ENCODE measurements at places on chromosomes 11 and 22.

GRCh38 chr22:46408568-46409506 lies 73.3 kb downstream of the TRMU start:
- DNase-seq, result no peak

DNA sequence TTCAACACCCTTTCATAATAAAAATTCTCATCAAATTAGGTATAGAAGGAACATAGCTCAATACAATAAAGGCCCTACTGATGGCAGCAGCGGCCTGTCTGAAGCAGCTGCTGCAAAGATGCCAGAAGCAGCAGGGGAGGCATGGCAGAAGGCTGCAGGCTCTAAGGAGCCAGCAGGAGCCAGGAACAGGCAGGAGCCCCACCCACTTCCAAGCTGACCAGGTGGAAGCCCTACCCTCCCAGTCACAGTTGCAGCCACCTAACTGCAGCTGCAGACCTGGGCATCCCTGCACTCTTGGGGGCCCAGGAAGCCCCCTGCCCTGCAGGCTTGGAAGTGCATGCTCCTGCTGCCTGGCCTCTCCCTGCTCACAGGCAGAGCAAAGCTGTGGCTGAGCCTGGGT lies 18.2 kb upstream of the OR6A2 start:
- DNase-seq, result no peak

DNA sequence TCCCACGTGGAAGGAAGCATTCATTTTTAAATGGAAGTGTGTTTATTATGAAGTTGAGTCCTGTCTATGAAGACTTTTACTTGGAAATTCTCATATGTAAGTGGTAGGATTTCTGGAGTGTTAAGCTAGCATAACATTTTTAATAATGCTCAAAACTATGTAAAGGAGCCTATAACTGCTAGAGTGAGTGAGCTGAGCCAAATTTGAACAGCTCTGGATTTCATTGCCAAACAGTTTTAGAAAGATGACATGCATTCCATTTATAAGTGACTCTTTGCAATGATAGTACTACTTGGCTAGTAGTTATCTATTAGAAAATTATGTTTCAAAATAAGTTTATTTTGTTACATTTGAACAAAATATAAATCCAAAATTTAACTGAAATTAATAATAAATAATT lies 721.2 kb downstream of the LUZP2 start:
- DNase-seq, result no peak

DNA sequence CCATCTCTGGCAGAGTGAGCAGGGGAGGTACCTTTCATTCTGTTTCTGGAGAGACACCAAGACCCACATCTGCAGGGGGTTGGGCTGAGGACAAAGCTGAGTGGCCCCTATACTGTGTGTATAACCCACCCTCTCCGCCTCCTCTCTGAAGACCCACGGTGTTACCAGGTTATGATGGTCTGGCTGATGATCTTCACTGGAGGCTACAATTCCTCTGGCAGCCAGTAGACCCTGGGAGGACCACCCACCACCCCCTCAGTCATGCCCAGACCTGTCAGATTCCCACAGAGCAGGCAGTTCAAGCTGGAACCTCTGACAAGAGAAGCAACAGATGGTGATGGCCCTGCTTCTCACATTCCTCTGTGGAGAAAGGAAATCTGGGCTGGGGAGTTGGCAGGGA lies 11.4 kb upstream of the KCNJ1 start:
- no peak for DNase-seq

GRCh38 chr11:96035740-96036078 lies 111.8 kb upstream of the MTMR2 start:
- no peak for DNase-seq

GRCh38 chr11:75598264-75598663 lies 36.2 kb downstream of the SERPINH1 start:
- DNase-seq, result no peak

DNA sequence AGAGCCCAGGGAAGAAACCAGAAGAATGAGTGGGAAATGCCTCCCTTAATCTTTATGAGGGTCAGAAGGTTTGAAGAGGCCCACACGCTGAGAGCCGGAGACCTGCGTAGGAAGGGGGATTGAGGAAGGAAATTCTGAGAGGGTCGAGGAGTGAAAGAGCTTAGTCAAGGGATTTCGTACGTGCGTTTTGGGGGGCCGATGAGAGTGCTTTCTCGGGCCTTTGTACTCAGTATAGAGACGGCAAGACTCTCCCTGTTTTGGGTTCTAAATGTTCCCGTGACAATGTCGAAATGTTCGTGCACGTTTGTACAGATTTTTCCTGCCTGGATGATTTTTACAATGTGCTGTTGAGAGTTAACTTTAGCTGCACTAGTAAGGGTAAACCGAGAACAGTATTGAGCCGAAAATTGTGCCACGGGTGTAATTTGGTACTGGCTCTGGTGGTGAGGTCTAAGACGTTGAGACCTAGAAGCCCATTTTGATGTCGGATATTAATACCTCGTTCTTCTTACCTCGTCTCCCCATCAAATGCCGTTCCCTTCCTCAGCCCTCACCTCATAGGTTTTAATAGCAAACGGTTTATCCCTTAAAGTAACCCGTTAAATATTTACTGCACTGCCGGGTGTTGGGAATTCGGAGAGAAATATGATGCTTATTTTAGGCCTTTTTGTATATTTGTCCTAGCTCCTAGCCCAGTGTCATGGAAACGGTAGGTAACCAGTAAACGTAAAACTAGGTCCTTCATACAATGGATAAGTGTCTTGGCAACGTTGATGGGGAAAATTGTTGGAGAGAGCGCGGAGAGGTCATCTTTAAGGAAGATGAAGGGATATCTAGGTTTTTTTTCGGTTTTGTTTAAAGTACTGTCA lies 734 bp downstream of the C11orf58 start:
- DNase-seq, result peak; percentile 36

DNA sequence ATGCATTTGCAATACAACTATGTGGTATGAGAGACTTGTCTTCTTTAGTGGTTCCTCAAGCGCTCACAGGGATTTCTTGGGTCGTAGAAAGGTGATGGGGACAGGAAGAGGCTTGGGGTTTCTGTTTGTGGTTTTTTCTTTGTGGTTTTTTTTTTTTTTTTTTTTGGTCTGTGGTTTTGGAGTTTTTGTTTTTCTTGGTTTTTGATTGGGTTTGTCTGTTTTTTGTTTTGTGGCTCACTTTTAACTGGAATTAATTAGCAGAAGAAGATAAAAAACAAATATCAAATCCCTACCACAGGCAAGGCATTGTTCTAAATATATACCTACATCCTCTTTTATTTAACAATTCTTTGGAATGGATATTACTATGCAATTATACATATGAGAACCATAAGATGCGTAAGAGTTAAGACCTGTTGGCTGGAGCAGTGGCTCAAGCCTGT lies 5.5 kb downstream of the TTC28 start:
- DNase-seq, result no peak

GRCh38 chr11:72676861-72677341 lies 2.7 kb upstream of the PDE2A start:
- DNase-seq, result peak; percentile 22

- DNase-seq, result no peak
Measured at GRCh38 chr11:57203359-57203758, 21.6 kb downstream of the LRRC55 start.

DNA sequence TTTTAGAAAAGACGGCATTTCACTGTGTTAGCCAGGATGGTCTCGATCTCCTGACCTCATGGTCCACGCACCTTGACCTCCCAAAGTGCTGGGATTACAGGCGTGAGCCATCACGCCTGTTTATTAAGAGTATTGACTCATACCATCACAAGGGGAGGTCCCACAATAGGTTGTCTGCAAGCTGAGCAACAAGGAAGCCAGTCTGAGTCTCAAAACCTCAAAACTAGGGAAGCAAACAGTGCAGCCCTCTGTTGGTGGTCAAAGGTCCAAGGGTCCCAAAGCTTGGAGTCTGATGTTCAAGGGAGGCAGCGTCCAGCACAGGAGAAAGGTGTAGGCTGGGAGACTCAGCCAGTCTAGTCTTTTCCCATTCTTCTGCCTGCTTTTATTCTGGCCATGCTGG lies 32.8 kb upstream of the LDLRAD3 start:
- no peak for DNase-seq

DNA sequence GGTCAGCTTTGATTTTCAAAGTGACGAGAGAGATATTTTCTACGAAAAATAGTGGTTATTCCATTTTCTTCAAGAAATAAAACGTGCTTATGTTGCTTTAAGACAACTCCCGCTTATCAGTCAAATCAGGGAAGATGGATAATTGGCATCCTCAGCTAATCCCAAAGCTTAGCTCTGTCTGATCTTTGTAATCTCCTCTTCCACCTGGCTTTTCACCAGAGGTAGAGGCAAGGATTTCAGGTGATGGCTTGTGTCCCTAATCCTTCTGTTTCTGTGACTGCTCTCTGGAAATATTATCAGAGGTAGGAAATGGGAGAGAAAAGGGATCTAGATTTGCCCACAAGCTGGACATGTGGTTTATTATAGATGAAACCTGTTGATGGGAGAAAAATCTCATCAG lies 78.9 kb downstream of the DBX1 start:
- no peak for DNase-seq

GRCh38 chr11:6443269-6444003 lies 2.6 kb upstream of the HPX start:
- peak; percentile 36 for DNase-seq

DNA sequence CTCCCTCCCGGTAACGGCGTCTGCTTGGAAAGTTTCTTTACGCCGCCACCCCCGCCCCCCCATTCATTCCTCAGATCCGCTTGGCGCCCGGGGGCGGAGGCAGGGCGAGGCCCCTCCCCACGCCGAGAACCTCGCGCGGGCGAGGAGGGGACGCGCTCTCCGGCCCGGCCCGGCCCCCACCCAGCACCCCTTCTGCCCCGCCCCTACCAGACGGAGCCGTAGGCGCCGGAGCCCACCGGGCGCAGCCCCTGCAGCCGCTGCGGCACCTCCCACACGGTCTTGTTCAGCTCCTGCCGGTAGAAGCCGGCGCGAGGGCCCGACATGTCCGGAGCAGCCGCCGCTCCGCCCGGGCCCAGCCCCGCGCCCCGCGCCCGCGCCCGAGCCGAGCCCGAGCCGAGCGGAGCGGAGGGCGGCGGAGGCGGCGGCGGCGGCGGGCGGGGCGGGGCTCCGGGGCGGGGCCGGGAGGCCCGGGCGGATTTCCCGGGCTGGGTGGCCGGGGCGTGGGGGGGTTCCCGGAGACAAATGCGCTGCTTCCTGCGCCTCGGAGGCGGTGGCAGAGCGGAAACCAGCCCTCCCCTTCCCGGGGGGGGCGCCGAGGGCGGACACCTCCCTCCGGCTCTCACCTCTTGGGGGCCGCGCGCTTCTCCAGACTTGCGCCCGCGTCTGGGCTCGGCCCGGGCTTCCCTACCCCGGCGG lies at the start of gene MAPK11:
Gene MAPK11 (minus strand): TSS at position 411 of the 696 bp plus-strand sequence. CDS start 88 bp downstream, at position 323.
- peak; percentile 13 for DNase-seq

- DNase-seq, result no peak
Measured at GRCh38 chr11:26557666-26558065, 14.4 kb downstream of the MUC15 start.

- DNase-seq, result no peak
Measured at GRCh38 chr11:16494918-16495691, 138.8 kb upstream of the SOX6 start.

DNA sequence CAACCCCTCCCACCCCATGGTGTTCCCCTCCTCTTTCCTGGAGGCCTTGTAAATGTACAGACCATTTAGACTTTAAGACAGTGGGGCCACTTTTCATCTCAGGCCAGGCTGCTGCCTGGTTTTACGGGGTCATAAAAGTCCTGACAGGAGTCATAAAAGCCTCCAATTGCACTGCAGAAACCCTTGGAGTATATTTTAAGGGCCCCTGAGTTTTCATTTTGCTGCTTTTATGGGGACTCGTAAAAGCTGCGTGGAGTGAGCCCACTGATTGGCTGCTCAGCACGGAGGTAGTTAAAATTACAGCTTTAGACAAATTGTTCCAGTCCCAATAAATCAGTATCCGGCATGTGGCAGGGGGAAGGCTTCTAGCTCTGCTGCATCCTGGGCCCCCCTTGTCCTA lies 627.6 kb downstream of the NTM start:
- DNase-seq, result peak; percentile 21

GRCh38 chr22:19430890-19431541 lies 517 bp downstream of the HIRA start:
- peak; percentile 1 for DNase-seq

DNA sequence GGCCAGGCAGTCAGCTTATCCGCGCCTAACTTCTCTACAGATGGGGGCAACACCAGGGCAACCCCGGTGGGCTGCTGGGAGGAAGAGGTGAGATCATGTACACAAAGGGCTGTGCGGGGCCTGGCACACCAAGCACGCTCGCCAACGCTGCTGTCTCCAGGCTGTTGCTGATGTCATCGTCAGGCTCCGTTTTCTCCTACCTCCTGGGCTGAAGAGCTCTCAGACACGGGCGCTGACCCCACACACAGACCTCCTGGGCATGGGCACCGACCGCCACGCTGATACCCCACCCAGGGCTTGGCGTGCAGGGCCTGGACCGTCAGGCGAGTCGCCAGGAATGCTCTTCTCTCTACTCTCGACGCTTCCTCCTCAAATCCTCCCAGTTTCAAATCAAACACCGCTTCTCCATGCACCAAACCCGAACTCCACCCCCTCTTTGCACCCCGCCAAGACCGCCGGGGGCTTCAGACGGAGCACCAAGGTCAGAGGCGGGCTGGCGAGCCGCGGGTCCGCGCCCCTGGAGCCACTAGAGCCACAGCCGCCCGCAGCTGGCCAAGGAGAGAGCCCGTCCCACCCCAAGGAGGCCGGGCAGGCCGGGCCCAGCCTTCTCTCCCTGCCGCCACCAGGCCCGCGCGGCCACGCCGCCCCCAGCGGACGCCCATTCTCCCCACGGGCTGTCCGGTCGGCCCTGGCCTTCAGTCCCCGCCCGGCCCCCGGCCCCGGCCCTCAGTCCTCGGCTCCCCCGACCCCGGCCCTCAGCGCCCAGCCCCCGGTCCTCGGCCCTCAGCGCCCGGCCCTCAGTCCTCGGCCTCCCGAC lies 772 bp downstream of the SBF1 start:
- DNase-seq, result no peak

DNA sequence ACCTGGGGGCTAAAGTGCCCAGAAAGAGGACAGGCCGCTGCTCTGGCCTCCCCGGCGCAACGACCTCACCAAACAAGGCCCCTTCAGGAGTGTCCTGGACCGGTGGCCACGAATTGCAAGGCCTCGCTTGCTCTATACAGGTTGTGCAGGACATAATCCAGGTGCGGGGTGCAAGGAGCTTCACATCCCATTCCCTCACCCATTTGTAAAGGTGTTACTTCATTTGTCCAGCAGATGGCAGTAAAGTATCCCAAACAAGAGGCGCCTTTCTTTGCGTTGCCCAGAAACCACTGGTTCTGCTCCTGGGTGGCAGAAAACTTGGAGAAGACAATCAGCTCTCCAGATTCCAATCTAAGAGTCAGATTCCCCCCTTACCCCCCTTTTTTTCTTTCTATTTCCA lies 35.9 kb upstream of the PRDM11 start:
- DNase-seq, result peak; percentile 75

- no peak for DNase-seq
Measured at GRCh38 chr22:26722159-26722558, 64.8 kb downstream of the MIAT start.

GRCh38 chr22:38623351-38623750 lies 32.8 kb downstream of the FAM227A start:
- DNase-seq, result no peak

- DNase-seq, result peak; percentile 83
Measured at GRCh38 chr11:121671283-121672168, 218.8 kb upstream of the SORL1-AS1 start.

- DNase-seq, result no peak
Measured at GRCh38 chr11:17748044-17748443, 13.5 kb downstream of the KCNC1 start.
